ENCODE measurements at places on chromosomes 3 and 15. TPM values are rescaled to one million over a fixed set of nuclear protein-coding genes. Genes with fewer than 3 reads are reported as not detected.

USP50 gene
- 0.54 TPM for total RNA-seq

POLR2M gene
- total RNA-seq, result 178 TPM

OR5K3 gene
- not detected for total RNA-seq

IQCF5 gene
- total RNA-seq, result not detected

C3orf22 gene
- total RNA-seq, result not detected

CLDND1 gene
- total RNA-seq, result 84.1 TPM

PDIA5 gene
- 101 TPM for total RNA-seq

SYNPR gene
- total RNA-seq, result not detected

SLC24A5 gene
- total RNA-seq, result not detected

LAMB2 gene
- 322 TPM for total RNA-seq

UROC1 gene
- total RNA-seq, result not detected

GCSAM gene
- total RNA-seq, result not detected

ACTC1 gene
- 1.2 TPM for total RNA-seq

CYP11A1 gene
- 4.6 TPM for total RNA-seq

CYP19A1 gene
- total RNA-seq, result 9.5 TPM
